Osteocyte (in vitro differentiated cells): ENCODE measurements at places on chromosomes 3 and 15.

- DNase-seq, result no peak
Measured at GRCh38 chr3:34362910-34363309, 564.5 kb downstream of the PDCD6IP start.

DNA sequence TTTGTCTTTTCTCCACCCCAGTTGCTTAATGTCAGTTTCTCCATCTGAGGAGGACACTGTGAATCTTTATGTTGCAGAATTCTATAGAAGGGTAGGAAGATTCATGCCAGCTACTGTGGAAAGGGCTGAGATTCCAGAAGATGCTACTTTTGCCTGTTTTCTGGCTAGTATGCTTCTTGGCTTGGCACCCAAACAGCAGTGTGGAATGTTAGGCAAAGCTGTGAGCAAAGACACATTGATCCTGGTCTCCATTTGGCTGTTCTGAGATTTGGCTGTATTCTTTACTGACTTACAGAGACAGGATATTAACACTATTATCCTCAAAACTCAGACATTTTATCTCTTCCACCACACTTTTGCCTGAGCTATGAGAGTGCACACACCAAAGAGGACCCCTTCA, 39.3 kb downstream of the PDHB start:
- no peak for DNase-seq

GRCh38 chr3:8223766-8224165, 277.9 kb upstream of the LMCD1 start:
- DNase-seq, result no peak

GRCh38 chr3:135966271-135966961, 888 bp downstream of the PPP2R3A start:
- DNase-seq, result no peak

- DNase-seq, result no peak
Measured at GRCh38 chr3:172066880-172067796, 27.8 kb downstream of the FNDC3B start.

GRCh38 chr3:88986834-88987233, 120.6 kb upstream of the EPHA3 start:
- no peak for DNase-seq

DNA sequence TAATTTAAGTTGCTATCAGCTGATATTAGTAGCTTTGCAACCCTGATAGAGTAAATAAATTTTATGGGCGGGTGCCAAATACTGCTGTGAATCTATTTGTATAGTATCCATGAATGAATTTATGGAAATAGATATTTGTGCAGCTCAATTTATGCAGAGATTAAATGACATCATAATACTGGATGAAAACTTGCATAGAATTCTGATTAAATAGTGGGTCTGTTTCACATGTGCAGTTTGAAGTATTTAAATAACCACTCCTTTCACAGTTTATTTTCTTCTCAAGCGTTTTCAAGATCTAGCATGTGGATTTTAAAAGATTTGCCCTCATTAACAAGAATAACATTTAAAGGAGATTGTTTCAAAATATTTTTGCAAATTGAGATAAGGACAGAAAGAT, 70.0 kb downstream of the ECT2 start:
- DNase-seq, result no peak

DNA sequence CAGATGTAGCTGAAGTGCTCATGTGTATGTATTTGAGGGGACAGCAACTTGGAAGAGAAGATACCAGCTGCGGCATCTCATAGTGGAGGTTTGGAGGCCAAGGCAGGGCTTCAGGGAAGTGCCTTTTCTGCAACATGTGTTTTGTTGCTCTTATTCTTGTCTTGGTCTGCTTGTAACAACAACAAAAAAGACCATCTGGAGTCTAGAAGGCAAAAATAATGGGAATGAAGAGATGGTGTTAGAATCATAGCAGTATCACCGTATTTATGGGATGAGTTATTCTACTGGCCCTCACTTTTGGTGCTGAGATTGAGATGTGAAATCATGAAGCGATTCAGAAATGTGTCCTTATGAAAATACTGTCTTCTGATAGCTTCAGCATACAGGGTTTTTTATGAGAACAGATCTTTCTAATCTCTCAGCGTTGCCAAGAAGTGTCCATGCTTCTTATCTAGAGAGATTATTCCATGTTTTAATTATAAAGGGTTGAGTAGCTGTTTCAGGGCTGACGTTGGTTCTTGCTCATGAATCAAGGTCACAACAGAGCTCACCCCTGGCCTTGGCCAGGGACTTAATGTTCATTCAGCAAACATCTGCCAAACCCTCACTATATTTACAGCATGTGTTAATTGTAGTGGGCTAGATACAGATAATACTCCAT, 58.0 kb downstream of the ITPR1 start:
- no peak for DNase-seq

- DNase-seq, result no peak
Measured at GRCh38 chr3:167892205-167892604, 156.7 kb downstream of the SERPINI1 start.

DNA sequence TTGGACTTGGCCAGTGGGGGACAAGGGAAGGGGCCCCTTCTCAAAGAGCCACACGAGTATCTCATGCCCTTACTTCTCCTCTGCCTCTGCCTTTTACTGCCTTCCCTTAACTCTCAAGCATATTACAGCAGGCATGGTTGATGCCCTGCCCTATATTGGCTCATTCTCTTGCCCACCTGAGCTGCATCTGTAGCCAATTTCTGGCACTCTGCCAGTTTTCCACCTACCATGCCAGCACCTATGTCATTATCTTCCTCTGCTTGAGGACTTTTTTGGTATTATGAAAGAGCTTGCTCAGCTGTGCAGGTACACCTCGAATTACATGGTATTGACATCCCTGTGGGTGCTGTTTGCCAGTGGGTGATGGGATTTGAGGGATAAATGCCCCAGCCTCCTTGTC, 181.8 kb downstream of the OXSM start:
- DNase-seq, result no peak

- DNase-seq, result no peak
Measured at GRCh38 chr3:188760408-188760807, 411.4 kb upstream of the TPRG1 start.
